ENCODE measurements at places on chromosomes 4 and X. TPM values are rescaled to one million over a fixed set of nuclear protein-coding genes. Genes with fewer than 3 reads are reported as not detected.

Gene HAND2
- 0.65 TPM for total RNA-seq

Gene CT55
- not detected for total RNA-seq

Gene ARMCX1
- 0.34 TPM for total RNA-seq

Gene SMIM10L2A
- 0.11 TPM for total RNA-seq

Gene PRRG3
- not detected for total RNA-seq

Measured in A549 treated with Mapracorat at 1 μM for 4 hours (cell line).